ENCODE measurements at places on chromosomes 11 and 22.

DNA sequence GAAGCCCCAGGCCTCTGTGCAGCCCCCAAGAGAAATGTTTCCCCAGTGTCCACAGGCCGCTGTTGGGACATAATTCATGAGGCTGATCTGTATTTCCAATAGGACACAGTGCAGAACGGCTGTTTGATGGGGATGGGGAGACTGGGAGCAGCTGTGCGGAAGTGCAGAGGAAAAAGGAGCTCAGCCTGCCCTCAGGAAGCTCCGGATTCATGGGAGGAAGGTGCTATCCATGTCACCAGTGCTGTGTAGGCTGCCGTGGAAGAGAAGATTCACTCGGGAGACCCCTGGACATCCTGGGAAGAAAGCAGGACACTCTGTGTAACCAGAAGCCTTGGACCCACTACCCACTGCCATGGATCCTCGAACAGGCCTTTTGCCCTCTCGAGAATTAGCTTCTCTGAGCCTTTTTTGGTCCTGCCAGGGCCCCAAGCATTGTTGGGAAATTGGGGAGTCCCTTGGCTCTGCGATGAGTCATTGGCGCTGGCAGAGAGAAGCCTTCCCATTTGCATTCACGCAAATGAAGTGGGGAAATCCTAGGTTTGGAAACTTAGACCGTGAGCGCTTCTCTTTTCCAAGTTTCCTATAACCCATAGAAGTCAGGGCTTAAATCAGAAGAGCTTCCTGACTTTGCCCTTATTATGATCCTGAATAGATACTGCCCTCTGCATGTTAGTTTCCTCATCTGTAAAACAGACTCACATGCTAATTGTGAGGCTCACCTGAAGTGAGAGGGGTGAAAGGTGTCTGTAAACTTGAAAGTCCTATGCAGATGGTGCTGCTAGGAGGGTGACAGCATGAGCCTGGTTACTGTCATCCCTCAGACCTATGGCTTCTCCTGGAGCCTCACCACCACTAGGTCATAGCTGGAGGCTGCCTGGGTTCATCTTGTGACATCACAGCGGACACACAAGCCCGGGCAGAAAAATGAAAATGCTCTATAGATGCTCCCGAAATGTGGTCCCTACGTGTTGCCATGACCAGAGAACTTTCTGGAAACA is 229.2 kb upstream of the B3GAT1 start:
- no peak for DNase-seq

- DNase-seq, result peak; percentile 21
These were observed 8.5 kb upstream of the FXYD6 start for GRCh38 chr11:117884994-117885393.

DNA sequence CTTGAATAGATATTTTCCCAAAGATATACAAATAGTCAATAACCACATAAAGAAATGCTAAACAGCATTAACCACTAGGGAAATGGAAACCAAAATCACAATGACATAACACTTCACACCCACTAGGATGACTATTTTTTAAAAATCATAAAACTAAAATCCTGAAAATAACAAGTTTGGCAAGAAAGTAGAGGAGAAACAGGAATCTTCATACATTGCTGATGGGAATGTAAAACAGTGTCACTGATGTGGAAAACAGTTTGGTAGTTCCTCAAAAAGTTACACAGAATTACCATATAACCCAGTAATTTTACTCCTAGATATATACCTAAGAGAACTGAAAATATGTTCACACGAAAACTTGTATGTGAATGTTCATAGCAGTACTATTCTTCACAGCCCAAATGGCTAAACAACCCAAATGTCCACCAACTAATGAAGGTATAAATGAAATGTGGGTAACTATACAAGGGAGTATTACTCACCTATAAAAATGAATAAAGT is 12.5 kb downstream of the PICALM start:
- DNase-seq, result no peak

- DNase-seq, result no peak
These were observed 14.9 kb upstream of the SLC22A6 start for GRCh38 chr11:62999649-63000048.

GRCh38 chr11:58658623-58659022 is 36.2 kb downstream of the CNTF start:
- DNase-seq, result no peak

DNA sequence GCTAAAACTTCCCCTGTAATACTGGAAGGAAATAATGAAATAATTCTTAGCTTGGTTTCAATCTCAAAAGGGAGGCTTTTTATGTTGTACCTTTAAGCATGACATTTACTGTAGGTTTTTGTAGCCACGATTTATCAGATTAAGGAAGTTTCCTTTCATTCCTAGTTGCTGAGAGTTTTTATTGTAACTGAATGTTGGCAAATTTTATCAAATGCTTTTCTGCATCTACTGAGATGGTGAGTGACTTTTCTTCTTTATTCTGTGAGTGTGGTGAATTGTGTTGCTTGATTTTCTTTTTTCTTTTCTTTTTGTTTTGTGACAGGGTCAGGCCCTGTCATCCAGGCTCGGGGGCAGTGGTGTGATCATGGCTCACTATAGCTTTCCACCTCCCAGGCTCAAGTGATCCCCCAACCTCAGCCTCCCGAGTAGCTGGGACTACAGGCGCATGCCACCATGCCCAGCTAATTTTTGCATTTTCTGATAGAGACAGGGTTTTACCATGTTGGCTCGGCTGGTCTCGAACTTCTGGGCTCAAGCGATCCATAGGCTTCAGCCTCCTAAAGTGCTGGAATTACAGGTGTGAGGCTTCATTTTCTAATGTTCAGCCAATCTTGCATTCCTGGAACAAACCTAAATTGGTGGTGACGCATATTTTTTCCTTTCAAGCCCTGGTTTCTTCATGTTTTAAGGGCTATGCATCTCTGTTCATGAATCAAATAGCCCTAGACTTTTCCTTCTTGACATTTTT is 26.2 kb downstream of the SUSD2 start:
- DNase-seq, result no peak

GRCh38 chr22:42277232-42277753 is 6.8 kb upstream of the TCF20 start:
- DNase-seq, result no peak

DNA sequence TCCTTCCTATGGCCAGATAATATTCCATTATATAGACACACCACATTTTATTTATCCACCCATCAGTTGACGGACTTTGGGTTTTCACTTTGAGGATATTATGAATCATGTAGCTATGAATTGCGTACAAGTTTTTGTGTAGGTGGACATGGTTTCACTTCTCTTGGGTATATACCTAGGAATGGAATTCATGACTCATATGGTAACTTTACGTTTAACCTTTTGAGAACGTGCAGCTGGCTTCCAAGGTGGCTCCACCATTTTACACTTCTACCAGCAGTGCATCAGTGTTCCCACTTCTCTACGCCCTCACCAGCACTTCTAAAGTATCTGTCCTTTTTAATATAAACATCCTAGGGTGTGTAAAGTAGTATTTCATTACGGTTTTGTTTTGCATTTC is 112.0 kb downstream of the PLEKHA7 start:
- DNase-seq, result no peak

DNA sequence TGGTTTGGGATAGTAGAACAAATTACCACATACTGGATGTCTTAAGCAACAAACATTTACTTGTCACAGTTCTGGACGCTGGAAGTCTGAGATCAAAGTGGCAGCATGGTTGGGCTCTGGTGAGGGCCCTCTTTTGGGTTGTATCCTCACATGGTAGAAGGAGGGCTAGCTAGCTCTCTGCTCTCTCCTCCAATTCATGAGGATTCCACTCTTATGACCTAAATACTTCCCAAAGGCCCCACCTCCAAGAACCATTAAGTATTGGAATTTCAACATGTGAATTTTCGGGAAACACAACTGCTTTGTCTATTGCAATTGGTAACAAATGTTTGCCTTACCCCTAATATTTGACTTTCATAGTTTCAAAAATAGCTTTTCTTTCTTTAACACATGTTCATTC is 52.6 kb downstream of the MUC15 start:
- no peak for DNase-seq

- DNase-seq, result no peak
These were observed 39.9 kb downstream of the MN1 start for GRCh38 chr22:27761665-27762064.

DNA sequence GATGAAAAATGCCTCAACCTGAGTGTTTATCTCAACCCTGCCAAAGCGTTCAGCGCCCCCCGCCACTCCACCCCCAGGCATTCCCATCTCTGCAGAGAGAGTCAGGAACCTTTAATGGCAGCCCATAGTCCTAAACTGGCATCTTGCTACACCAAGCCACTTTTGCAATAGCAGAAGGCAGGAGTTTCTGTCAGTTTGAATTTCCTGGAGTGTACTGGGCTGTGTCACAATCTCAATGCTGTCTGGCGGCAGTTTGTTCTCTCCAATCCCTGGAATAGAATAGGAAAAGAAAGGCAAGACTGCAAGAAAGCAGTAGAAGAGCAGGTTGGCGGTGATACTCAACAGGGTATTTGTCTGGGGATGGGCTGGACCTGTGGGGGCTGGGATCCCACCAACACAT is 32.9 kb upstream of the FLI1 start:
- DNase-seq, result no peak

GRCh38 chr11:88179141-88179540 is 3.9 kb upstream of the RAB38 start:
- DNase-seq, result peak; percentile 31

GRCh38 chr22:43476751-43477725 is 65.2 kb downstream of the MPPED1 start:
- no peak for DNase-seq

DNA sequence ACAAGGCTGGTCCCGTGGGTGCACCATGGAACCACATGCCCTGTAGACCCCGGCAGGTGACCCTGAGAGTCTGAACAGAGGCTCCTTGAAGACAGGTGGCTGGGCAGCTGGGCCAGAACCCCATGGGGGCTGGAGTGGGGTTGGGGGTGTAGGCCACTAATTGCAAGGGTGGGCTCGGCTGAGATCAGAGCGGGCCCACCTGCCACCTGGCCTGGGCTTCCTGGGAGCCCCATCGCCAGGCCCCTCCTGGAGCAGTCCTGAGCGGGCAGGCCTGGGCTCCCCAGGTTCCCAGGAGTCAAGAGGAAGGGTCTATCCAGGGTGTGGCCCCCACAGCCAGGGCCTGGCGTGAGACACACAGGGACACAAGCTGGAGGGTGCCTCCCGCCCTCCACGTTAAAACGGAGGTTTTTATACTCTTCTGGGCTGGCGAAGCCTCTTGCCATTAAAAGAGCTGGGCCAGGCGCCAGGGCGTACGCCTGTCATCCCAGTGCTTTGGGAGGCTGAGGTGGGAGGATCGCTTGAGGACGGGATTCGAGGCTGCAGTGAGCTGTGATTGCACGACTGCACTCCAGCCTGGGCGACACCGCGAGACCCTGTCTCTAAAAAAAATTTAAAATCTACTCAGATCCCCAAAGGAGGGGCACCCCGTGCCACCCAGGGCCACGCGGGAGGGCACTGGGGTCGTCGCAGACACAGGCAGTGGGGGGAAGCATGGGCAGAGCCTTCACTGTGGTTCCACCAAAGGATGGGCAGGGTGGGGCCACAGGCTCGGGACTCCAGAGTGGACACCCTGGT is 4.8 kb upstream of the TRABD start:
- DNase-seq, result no peak

DNA sequence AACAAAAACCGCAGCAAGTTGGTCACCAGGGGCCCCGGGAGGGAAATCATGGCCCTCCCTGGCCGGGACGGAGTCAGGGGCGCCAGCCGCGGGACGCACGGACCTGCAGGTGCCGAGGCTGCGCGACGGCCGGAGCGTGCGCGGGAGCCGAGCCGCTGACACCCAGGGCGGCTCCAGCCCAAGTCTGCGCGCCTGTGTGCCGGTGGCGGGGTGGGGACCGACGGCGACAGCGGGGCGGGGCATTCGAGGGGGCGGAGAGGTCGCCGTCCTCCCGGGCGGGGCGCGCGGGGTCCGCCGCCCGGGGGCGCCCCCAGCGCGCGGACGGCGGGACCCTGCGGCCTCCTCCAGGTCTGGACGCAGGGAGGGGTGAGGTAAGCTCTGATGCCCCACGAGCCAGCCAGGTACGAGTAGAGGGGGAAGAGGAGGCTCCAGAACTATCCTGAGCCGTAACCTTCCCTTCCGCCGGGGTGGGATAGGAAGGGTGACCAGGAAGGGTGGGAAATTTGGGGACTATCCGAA is at the start of gene ESAM:
Gene ESAM (minus strand): TSS at position 186 of the 519 bp plus-strand sequence. CDS start 136 bp downstream, at position 50.
- no peak for DNase-seq
